ENCODE measurements at places on chromosomes 3 and 15.

DNA sequence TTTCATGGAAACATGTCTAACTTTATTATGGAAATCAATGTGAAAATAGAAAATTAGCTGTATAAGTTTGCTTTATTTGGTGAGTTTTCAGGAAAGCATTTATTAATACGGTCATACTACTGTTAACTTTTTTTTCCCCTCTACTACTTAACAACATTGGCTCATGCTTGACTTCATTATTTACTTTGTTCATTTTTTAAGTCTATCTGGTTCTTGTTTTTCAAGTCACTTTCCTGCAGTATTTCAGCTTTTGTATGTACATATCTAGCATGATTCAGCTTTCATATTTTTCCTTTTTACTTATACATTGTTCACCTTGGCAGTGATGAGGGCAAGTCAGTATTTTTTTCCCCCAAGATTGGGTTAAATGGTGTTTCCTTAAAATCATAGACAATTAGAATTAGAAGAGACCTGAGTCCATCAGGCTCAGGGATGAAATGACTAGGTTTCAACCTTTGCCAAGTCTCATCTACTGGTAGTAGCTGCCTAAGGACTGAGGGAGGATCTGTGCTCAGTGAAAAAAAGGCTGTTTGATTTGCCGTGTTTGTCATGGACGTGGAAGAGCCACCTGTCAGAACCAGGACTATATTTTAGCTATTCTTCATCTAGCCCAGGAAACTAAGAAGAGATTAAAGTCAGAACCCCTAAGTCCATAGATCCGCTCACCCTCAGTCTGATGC, 15.4 kb downstream of the TMOD3 start:
- no peak for DNase-seq

GRCh38 chr3:135449046-135449445, 516.5 kb upstream of the PPP2R3A start:
- no peak for DNase-seq

GRCh38 chr3:110093411-110093810, 756.1 kb upstream of the DPPA4 start:
- DNase-seq: no peak

DNA sequence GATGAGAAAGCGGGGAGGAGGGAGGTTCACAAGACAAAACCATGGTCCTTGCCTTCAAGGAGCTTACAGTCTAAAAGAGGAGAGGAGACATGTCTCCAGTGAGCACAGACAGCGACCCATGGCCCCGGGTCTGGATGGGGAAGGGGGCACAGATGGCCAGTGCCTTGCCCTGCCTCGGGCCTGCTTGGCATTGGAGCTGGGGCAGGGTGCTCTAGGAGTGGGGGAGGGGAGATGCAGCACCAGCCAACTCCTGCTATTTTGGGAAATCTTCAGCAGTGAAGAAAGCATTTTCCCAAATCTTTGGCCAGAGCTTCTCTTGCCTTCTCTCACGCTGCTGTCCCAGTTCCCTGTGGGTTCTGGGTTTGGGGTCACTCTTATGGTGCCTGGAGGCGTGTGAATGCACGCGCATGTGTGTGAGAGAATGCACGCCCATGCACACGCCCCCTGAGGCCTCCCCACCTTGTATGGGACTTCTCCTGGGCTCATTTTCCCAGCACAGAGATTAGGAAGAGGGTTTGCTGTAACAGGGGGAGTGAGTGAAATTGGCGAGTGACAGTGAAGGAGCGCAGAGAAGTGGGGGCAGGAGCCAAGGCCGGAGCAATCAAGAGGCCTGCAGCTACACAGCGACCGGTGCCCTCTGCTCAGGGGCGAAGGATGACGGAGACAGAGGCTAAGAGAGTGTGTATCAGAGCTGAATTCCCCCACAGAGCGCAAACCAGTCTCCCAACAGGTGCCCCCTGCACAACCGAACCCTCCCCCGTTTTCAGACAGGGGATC, 71.5 kb downstream of the SEMA5B start:
- DNase-seq: no peak

- DNase-seq: no peak
These were observed 18.4 kb downstream of the CFAP100 start for GRCh38 chr3:126412841-126413692.

DNA sequence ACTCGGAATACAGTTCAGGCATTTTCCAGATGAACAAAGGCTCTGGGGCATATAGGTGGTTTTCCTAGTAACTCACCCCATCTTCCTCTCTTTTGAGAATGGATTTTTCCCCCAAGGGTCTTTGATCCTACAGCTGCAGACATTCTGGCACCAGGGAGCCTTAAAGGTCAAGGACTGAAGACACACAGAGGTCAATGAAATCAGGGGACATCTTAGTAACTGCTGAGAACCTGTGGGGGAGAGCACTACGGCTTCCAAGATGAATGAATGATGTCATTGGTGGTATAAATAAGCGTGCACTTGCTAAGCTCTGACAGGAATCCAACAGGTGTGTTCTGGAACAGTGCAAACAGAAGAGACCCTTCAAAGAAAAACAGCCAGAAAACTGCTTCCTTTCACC, 36.3 kb downstream of the TMEM212 start:
- no peak for DNase-seq

DNA sequence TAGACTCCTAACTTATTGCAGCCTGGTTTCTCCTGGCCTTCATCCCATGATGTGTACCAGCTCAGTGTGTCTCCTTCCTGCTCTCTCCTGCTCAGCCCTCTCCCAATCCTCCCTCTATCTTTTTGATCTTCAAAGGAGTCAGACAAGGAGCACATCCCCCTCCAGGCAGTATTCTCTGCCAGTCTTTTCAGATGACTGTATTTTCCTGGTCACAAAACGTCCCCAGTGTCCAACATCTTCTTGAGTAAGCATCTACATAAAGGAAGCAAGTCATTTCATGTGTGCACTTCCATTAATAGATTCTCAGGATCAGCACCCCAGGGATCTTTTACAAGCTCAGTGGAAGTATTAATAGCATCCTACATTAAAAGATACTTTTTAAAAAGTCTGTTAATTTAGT, 148.9 kb upstream of the THBS1 start:
- DNase-seq: no peak

- DNase-seq: no peak
These were observed 39.7 kb downstream of the BCHE start for GRCh38 chr3:165797551-165797950.

- DNase-seq: no peak
These were observed 6.5 kb downstream of the CHRNB4 start for GRCh38 chr15:78634210-78635145.

DNA sequence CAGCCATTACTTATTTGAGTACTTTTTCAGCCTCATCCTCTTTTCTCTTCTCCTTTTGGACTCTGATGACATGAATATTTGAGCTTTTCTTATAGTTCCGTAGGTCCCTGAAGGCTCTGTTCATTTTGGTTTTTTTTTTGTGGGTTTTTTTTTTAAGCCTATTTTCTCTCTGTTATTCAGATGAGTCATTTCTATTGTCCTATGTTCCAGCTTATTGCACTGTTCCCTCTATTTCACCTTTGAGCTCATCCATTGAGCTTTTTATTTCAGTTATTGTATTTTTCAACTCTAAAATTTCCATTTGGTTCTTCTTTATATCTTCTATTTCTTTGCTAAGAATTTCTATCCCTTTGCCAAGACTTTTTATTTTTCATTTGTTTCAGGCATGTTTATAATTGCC, 7.2 kb upstream of the MGLL start:
- DNase-seq: no peak

- no peak for DNase-seq
These were observed 515.9 kb upstream of the DPPA4 start for GRCh38 chr3:109853077-109853731.

- DNase-seq: no peak
These were observed 192.3 kb downstream of the PLCL2 start for GRCh38 chr3:17076940-17077605.

- no peak for DNase-seq
These were observed 75.0 kb downstream of the SEMA5B start for GRCh38 chr3:122952520-122952919.

DNA sequence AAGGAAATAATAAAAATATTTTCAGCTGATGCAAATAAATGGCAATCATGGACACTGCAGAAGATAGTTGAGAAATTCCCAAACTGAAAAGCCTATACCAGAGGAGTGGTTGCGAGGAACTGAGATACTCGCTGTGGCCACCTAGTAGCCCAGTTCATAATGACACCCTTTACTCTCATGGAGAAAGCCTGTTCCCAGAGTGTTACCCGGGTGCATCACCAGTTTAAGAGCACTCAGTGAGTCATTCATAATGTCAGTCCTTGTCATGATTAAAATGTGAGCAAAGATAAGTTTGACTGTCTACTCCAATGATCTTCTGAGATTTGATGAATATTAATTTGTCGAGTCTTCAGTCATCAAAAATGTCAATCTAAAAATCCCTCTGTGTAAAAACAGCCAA, 138.4 kb upstream of the LRRC3B start:
- no peak for DNase-seq

DNA sequence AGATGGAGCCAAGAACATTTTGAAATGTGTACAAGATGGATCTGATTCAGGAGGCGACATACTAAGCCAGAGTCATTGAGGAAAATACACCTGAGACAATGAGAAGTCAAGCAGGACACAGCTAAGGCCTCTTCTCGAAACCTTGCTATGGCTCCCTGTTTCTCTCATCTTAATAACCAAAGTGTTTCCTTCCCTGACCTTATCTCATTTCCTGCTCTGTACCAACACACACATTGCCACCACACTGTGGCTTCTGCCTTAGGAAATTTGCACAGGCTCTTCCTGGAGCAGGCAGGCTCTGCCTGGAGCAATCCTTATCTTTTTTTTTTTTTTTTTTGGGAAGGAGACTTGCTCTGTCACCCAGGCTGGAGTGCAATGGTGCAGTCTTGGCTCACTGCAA, 36.6 kb downstream of the OXSM start:
- DNase-seq: no peak

DNA sequence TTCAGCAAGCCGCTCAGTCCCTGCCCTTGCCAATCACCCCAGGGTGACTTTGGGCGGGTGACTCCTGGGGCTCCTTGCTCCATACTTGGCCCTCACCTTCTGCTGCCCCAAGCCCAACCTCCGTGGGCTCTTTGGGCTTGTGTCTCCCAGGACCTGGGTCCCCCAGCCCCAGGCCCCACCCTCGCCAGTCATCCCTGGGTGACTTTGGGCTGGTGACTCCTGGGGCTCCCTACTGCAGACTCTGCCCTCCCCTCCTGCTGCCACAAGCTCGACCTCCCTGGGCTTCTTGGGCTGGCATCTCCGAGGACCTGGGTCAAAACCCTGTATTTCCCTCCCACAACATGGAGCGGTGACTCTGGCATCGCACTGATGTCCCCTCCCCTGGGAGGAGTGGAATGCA, 151.5 kb downstream of the GOLGA6L4 start:
- DNase-seq: no peak

GRCh38 chr15:65743637-65744252, 48.3 kb downstream of the DENND4A start:
- no peak for DNase-seq

GRCh38 chr3:194421-194820, 2.1 kb upstream of the CHL1 start:
- DNase-seq: no peak

- DNase-seq: no peak
These were observed 241.1 kb downstream of the ZNF385D start for GRCh38 chr3:21509731-21510470.

GRCh38 chr15:53539878-53540277, 219.6 kb downstream of the WDR72 start:
- DNase-seq: no peak

DNA sequence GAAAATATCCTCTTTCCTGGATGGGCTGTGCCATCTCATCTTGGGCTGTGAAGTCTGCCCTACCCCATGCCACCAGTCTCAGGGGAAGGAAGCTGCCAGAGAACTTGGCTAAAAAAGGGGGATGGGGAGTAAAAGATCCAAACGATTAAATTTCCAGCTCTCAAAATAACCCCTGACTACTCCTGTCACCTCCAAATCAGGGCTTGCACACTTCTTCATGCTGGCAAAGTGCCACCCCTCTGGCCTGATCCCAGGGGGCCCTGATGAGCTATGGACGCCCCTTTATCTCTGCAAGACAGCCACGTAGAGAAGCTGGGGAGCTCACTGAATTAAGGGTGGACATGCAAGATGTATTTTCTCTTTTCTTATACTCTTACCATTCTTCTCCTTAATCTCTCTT, 1.2 kb upstream of the MLF1 start:
- DNase-seq: no peak

DNA sequence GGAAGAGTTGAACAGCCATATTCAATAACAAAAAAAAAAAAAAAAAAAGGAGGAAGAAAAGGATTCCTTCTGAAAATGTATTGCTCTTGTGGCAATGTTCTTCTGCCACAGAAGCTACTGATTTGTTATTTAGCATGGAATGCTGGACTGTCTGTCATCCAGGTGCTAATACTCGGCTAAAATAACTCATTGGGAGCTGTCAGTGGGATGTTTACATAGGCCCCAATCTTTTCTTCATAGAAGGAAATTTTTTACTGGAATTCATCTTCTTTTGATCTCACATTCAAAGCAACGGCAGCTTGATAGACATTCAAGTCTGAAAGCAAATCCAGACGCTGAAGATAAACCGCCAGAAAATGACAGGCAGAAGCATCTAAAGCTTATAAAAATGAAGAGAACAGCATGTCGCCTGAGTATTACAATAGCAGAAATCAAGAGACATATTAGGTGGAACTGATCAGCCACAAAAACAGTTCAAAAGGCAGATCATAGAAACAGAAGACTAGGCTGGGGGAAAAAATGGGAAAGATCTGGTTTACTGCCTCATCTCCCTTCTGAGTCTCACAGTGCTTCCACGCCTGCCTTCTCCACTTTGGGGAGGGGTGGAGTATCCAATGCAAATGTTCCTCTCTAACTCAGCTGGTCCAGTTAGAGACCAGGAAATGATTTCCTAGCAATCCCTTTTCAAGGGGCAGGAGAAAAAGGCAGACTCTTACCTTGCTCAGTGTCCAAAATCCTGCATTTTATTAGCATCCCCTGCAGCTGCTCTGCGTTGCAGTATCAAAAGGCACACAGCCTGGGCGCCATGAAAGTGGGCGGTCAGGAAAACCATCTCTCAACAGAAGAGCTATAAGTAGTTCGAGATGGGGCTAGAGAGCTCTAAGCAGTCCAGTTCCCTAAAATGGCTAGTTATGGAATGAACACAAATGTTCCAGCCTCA, 451.9 kb downstream of the FOXP1 start:
- no peak for DNase-seq
